Neural crest cell (in vitro differentiated cells): ENCODE measurements at places on chromosomes 2 and 18. TPM values are rescaled to one million over a fixed set of nuclear protein-coding genes. Genes with fewer than 3 reads are reported as not detected.

TNFAIP6 gene
- 0.40 and 0.75 TPM in 2 replicates for total RNA-seq

SNTG2 gene
- 0.36 and 0.47 TPM in 2 replicates for total RNA-seq

HTR2B gene
- total RNA-seq, result not detected in 2 replicates

HOXD3 gene
- 1.5 and 1.9 TPM in 2 replicates for total RNA-seq

UPP2 gene
- total RNA-seq, result not detected in 2 replicates

CROCC2 gene
- total RNA-seq, result not detected in 2 replicates

DNA sequence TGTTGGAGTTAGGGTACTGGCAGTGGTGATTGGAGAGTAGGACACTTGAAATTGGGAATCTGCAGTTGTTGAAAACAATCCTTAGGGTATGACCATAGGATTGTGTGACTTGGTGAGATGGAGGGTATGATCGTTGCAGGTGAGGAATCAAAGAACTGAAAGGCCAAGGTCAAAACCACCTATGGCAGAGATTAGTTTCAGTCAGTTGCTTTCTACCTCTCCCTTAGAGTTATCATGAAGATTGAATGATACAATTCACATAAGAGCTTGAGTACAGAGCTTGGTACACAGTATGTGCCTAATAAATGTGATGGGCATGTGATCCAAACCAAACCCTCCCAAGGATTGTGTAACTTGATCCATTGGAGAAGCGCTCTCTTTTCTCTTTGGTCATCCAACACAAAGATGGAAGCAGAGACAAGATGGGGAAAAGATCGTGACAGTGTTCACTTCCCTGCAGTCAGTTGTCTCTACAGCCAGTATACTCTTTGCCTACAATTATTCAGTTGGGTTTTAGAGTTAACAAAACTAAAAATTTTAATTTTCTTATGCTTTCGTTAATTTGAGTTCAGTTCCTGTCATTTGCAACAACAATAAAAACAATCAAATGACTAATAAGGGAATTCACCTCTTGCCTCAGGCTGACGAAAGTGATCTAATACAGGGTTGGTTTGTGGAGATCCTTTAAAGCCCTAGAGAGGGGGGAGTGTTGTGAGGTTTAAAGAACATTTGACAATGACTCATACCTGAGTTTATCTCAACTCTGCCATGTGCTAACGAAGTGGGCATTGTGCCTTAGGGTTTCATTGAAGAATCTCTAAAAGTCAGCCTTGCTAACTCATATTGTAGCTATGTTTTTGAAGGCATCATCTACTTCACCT lies 14.8 kb upstream of the SMAD2 start:
- no peak overlapping the region for H3K4me3 ChIP-seq
- peaks cover 4% of the 10 kb centered on the region for H3K4me1 ChIP-seq
- peaks cover 9% of the 10 kb centered on the region for H3K27me3 ChIP-seq
- DNase-seq, result no peak

DNA sequence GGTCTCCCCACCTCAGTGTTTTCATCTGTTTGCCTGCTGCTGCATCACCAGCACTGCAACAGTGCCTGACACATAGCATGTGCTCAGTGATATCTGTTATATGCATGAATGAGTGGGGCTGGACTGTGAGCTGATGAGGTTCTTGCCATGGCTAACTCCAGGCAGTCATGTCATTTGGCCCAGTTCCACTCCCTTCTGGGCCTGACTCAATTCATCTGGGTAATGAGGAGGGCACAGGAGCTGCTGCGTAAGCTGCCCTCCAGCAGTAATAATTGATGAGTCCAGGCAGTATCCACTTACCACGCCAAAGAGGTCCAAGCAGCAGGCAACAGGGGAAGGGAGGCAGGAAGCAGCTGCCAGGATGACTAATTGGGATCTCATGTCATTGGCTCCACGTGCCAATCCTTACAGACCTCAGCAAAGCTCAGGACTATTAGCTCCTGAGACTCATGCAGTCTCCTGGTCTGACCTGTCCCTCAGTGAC lies 34.1 kb upstream of the MAT2A start:
- no peak overlapping the region for H3K4me3 ChIP-seq
- H3K27ac ChIP-seq, result no peak overlapping the region
- no peaks in the 10 kb centered on the region for H3K27me3 ChIP-seq
- no peaks in the 10 kb centered on the region for H3K4me1 ChIP-seq
- no peaks in the 10 kb centered on the region for H3K36me3 ChIP-seq

DNA sequence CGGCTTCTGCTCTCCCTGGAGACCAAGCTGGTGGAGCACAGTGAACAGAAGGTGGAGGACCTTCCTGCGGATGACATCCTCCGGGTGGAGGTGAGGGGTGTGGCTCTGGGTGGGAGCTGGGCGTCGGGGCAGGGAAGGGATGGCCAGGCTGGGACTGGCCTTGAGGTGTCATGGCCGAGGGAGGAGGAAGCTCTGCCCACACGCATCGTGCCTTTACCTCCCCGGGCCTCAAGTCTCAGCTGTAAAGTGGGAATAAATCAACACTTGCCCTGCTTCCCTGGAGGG lies 98.2 kb downstream of the DYSF start:
- peaks cover 16% of the 10 kb centered on the region for H3K4me1 ChIP-seq
- peaks cover 6% of the 10 kb centered on the region for H3K27me3 ChIP-seq
- no peak overlapping the region for H3K27ac ChIP-seq
- H3K4me3 ChIP-seq, result no peak overlapping the region

GRCh38 chr18:77360315-77361190 lies 110.9 kb downstream of the GALR1 start:
- no peaks in the 10 kb centered on the region for H3K4me1 ChIP-seq
- no peak for DNase-seq
- H3K27ac ChIP-seq, result no peak overlapping the region
- no peak overlapping the region for H3K4me3 ChIP-seq
- H3K27me3 ChIP-seq, result peaks cover 48% of the 10 kb centered on the region
- H3K36me3 ChIP-seq, result no peaks in the 10 kb centered on the region

DNA sequence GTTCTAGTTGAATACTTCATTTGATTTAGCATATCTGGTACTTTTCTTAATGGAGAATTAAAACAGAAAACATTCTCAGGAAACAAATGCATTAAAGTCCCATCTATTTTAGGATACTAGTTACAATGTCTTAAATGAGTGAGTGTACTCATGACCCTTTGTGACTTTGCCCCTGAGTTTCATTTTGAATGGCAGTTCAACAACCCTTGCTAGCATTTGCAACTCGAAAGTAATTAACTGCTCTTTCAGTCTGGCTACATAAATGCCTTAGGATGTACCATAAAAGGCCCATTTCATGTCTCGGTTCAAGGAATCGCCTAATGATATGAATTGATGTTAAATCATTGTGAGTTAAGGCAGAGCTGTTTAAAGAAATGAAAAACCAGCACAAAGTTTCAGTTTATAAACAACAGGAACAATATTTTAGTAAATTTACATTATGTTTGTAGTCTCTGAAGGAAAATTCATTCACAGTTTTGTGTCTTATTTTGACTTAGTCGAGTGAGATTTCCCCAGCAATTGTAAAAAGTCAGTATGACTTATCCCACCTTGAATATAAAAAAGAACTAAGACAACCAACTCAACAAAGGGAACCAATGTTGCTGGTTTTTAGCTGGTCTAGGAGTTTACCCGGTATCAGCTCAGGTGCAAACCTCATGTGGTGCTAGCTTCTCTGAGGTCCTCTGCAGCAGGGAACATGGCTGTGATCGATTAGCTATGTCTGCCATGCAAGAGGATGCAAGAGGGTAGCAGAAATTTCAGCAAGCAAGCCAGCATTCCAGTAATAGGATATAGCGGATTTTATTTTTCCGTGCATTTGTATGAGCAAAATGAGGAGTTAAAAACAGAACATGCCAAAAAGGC lies 386.2 kb downstream of the PTPRM start:
- H3K36me3 ChIP-seq, result no peaks in the 10 kb centered on the region
- DNase-seq, result no peak
- H3K4me3 ChIP-seq, result no peak overlapping the region
- peaks cover 10% of the 10 kb centered on the region for H3K4me1 ChIP-seq
- no peaks in the 10 kb centered on the region for H3K27me3 ChIP-seq

DNA sequence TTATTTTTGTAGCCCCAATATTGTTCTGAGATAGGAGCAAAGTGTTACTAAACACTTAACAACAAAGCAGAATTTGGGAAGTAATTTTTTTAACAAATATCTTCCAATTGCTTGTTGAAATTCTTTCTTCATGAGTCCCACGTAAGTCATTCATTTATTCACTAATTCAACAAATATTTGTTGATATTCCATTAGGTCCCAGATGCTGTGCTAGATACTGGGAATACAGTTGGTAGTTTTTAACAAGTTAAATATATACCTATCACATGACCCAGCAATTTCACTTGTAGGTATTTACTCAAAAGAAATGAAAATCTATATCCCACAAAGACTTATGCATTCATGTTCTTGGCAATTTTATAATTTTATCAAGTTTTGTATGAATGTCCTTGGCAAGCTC lies 7.0 kb upstream of the BBS5 start:
- no peak overlapping the region for H3K27ac ChIP-seq
- no peaks in the 10 kb centered on the region for H3K36me3 ChIP-seq
- no peak for DNase-seq
- H3K27me3 ChIP-seq, result peaks cover 3% of the 10 kb centered on the region
- H3K4me1 ChIP-seq, result no peaks in the 10 kb centered on the region
- H3K4me3 ChIP-seq, result no peak overlapping the region

GRCh38 chr18:47413327-47413726 lies 161.9 kb upstream of the SKOR2 start:
- no peak overlapping the region for H3K4me3 ChIP-seq
- peaks cover 68% of the 10 kb centered on the region for H3K27me3 ChIP-seq
- no peak for DNase-seq
- H3K4me1 ChIP-seq, result peaks cover 4% of the 10 kb centered on the region

DNA sequence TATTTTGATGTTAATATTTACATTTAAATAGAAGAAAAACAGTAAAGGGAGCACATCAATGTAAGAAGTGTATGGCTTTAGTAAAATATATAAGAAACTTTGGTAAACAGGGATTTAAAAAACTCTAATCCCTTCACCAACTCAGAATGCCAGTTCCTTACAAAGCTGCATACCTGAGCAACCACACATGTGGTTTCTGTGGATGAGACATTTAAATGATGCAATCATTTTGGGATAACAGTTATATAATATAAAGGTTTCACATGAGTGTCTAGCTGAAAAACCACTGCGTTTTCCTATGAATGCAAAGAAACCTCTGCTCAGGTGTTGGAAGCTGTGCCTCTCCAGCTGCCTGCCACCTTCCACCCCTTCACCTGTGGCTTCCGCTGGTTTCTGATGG lies 209.1 kb upstream of the REV1 start:
- peaks cover 14% of the 10 kb centered on the region for H3K4me1 ChIP-seq
- no peak for DNase-seq
- H3K36me3 ChIP-seq, result no peaks in the 10 kb centered on the region
- no peaks in the 10 kb centered on the region for H3K27me3 ChIP-seq
- H3K27ac ChIP-seq, result no peak overlapping the region

DNA sequence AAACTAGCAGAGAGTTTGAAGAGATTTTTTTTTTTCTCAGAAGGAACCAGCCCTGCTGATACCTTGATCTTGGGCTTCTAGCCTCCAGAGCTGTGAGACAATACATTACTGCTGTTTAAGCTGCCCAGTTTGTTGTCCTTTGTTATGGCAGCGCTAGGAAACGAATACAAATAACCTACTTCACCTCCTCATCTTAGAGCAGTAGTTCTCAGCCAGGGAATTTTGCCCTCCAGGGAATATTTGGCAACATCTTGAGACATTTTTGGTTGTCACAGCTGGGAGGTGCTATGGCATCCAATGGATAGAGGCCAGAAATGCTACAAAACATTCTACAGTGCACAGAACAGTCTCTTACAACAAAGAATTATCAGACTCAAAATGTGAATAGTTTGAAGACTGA lies 43.9 kb upstream of the BCL11A start:
- H3K4me3 ChIP-seq, result no peak overlapping the region
- H3K36me3 ChIP-seq, result peaks cover 3% of the 10 kb centered on the region
- H3K27ac ChIP-seq, result no peak overlapping the region
- no peak for DNase-seq
- peaks cover 2% of the 10 kb centered on the region for H3K27me3 ChIP-seq

DNA sequence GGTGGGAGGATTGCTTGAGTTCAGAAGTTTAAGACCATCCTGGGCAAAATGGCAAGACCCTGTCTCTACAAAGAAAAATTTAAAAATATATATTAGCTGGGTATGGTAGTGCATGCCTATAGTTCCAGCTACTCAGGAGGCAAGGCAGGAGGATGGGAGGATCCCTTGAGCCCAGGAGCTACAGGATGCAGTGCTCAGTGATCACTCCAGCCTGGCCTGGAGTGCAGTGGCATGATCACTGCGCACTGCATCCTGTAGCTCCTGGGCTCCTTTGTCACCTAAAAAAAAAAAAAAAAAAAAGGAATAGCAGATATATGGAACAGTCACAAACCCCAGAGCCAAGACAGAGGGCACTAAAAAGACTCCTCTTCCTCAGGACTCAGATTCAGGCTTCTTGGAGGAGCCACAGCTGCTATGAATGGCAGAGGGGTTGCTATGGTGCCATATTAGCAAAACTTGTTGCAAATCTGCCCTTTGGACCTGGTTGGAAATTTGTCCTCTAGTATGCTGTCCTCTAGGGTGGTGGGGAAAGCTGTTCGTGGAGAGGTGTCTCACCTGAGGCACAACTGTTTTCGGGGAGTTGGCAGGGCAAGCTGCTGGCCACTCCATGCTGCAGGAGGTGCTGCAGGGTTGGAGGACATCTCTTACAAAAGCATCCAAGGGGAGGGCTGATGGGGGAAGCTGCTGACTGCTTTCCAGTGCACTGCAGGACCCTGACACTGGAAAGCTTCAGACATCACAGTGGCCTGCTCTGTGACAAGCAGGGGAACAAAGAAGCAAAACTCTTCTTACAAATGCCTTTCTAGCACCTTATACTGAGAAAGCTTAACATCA lies 22.7 kb downstream of the CYP20A1 start:
- H3K27ac ChIP-seq, result no peak overlapping the region
- no peaks in the 10 kb centered on the region for H3K4me1 ChIP-seq
- DNase-seq, result no peak
- H3K4me3 ChIP-seq, result no peak overlapping the region
- no peaks in the 10 kb centered on the region for H3K27me3 ChIP-seq

GRCh38 chr18:40866968-40867367 lies 1088.1 kb upstream of the PIK3C3 start:
- no peak overlapping the region for H3K4me3 ChIP-seq
- no peak overlapping the region for H3K27ac ChIP-seq
- no peaks in the 10 kb centered on the region for H3K36me3 ChIP-seq
- H3K4me1 ChIP-seq, result peaks cover 1% of the 10 kb centered on the region
- DNase-seq, result no peak
- H3K27me3 ChIP-seq, result no peaks in the 10 kb centered on the region

DNA sequence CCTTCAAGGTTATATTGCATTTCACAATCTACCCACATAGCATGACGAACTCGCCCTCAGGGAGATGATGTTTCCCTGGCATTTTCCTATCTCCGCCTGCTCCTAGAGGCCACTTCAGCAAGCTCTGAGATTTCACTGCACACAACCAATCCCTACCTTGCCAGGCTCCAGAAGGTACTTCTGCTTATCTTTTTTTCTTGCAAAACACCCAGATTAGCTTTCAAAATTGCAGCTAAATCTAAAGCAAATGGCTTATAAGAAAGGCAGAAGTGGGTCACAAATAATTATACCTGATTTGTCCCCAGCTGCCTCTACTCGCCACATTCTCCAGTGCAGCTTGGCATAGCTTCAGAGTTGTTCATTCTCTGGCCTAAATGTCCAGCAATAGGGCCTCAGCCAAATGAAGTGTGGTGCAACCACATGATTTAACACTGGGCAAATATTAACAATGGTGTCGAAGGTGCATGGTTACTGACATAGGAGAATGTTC lies 32.4 kb upstream of the MRPL19 start:
- H3K4me3 ChIP-seq, result no peak overlapping the region
- H3K4me1 ChIP-seq, result peaks cover 12% of the 10 kb centered on the region
- DNase-seq, result no peak
- peaks cover 3% of the 10 kb centered on the region for H3K36me3 ChIP-seq
- no peaks in the 10 kb centered on the region for H3K27me3 ChIP-seq
- H3K27ac ChIP-seq, result no peak overlapping the region
